ENCODE measurements at places on chromosomes 3 and 15.

DNA sequence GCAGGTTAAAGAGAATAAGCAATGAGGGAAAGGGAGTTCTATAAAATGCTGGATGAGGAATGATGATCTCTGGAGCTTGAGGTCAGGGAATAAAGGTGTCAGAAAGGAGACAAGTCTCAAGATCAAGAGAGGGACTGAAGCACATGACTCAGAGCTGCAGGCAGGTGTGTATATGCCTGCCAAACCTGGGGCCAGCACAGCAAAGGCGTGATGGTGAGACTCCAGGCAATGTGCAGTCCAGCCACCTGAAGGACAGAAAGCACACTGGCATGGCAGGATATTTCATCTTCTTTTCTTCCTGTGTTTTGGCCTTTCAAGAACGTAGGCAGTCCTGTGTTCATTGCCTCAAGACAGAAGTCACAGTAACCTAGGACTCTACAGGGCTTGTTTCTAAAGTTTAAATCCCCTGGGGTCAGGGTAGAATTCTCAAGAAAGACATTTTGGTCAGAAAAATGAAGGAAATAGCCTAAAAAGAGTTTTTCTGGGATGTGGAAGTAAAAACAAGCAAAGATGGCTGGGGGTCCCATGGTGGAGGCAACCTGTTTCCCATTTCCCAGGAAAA lies 55.5 kb upstream of the TOPAZ1 start:
- H3K36me3 ChIP-seq, result no peaks in the 10 kb centered on the region
- H3K27ac ChIP-seq, result no peak overlapping the region
- H3K4me3 ChIP-seq, result no peak overlapping the region
- DNase-seq, result no peak
- H3K4me1 ChIP-seq, result no peaks in the 10 kb centered on the region

GRCh38 chr3:20604659-20605058 lies 418.7 kb upstream of the SGO1 start:
- no peaks in the 10 kb centered on the region for H3K4me1 ChIP-seq
- no peak overlapping the region for H3K4me3 ChIP-seq
- DNase-seq, result no peak
- no peaks in the 10 kb centered on the region for H3K27me3 ChIP-seq
- H3K27ac ChIP-seq, result no peak overlapping the region

GRCh38 chr3:12229896-12230295 lies 59.0 kb upstream of the PPARG start:
- H3K27me3 ChIP-seq, result peaks cover 31% of the 10 kb centered on the region
- H3K4me3 ChIP-seq, result no peak overlapping the region
- H3K4me1 ChIP-seq, result peaks cover 10% of the 10 kb centered on the region
- DNase-seq, result no peak
- H3K27ac ChIP-seq, result no peak overlapping the region
- H3K36me3 ChIP-seq, result no peaks in the 10 kb centered on the region

GRCh38 chr3:188154014-188154808 lies at the start of gene LPP:
TSS of gene LPP (plus strand) at chr3:188154157. CDS start at chr3:188406121, 251,964 bp downstream.
- no peaks in the 10 kb centered on the region for H3K27me3 ChIP-seq
- peak; percentile 87 for DNase-seq
- H3K36me3 ChIP-seq, result peaks cover 3% of the 10 kb centered on the region
- peaks cover 57% of the 10 kb centered on the region for H3K4me1 ChIP-seq
- peak within 1 kb of the TSS; percentile 92 for H3K27ac ChIP-seq
- peak within 1 kb of the TSS; percentile 75 for H3K4me3 ChIP-seq

DNA sequence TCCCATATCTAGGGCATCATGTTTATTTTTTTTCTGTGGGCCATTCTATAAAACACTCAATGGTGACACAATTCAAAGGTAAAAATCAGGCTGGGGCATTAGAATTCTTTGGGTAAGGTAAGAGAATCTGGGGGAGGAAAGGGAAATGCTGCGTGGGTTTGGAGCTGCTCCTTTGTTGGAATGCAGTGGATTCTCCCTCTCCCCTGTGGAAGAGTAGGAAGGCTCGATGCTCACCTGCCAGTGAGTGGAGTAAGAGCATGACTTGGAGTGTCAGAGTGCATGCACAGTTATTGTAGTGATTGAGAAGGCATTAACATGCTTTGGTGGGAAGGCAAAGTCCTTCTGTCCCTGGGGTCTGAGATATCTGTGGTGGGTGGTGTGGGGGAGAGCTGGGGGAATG lies 280.0 kb downstream of the PDCD6IP start:
- H3K27me3 ChIP-seq, result peaks cover 1% of the 10 kb centered on the region
- H3K4me3 ChIP-seq, result no peak overlapping the region
- DNase-seq, result no peak

GRCh38 chr3:51927061-51927977 lies 14.4 kb downstream of the RRP9 start:
- no peak overlapping the region for H3K27ac ChIP-seq
- no peaks in the 10 kb centered on the region for H3K4me1 ChIP-seq
- H3K36me3 ChIP-seq, result peaks cover 6% of the 10 kb centered on the region
- H3K27me3 ChIP-seq, result no peaks in the 10 kb centered on the region
- H3K4me3 ChIP-seq, result no peak overlapping the region

- H3K27me3 ChIP-seq, result no peaks in the 10 kb centered on the region
- no peaks in the 10 kb centered on the region for H3K4me1 ChIP-seq
- no peak for DNase-seq
- no peaks in the 10 kb centered on the region for H3K36me3 ChIP-seq
- no peak overlapping the region for H3K4me3 ChIP-seq
These were observed 610.2 kb downstream of the TBL1XR1 start for GRCh38 chr3:176587089-176587488.

Measured in activated CD8-positive, alpha-beta T cell treated with anti-CD3 and anti-CD28 coated beads for 36 hours (primary cell).